A549 treated with GW870086 at 1 μM for 4 hours (cell line): ENCODE measurements at places on chromosomes 2 and 18. TPM values are rescaled to one million over a fixed set of nuclear protein-coding genes. Genes with fewer than 3 reads are reported as not detected.

ITGB6 gene
- total RNA-seq = 0.59 to 0.91 TPM (median 0.78 TPM) in 5 replicates

MYO1B gene
- 46.9 to 66.5 TPM (median 52.4 TPM) in 5 replicates for total RNA-seq

PRSS56 gene
- 0.09 to 0.16 TPM (median 0.11 TPM) in 5 replicates for total RNA-seq

SH3RF3 gene
- 0.49 to 0.66 TPM (median 0.57 TPM) in 5 replicates for total RNA-seq

SDC1 gene
- 161 to 208 TPM (median 194 TPM) in 5 replicates for total RNA-seq

GKN1 gene
- total RNA-seq = 0.56 to 0.72 TPM (median 0.57 TPM) in 4 of 5 replicates, not detected in the other

NYAP2 gene
- not detected in 5 replicates for total RNA-seq

VAMP8 gene
- 15.8 to 18.4 TPM (median 17.3 TPM) in 5 replicates for total RNA-seq

NETO1 gene
- total RNA-seq = not detected in 5 replicates

ST6GAL2 gene
- total RNA-seq = 15.0 to 22.9 TPM (median 17.5 TPM) in 5 replicates

NAT8 gene
- total RNA-seq = not detected in 5 replicates

DPYSL5 gene
- total RNA-seq = 2.9 to 5.5 TPM (median 4.7 TPM) in 5 replicates

CXCR1 gene
- not detected in 5 replicates for total RNA-seq

B4GALT6 gene
- total RNA-seq = 4.5 to 7.5 TPM (median 6.4 TPM) in 5 replicates

GAL3ST2 gene
- 0.10 to 0.34 TPM (median 0.13 TPM) in 5 replicates for total RNA-seq

SCN1A gene
- total RNA-seq = not detected in 5 replicates

SMPD4 gene
- total RNA-seq = 60.5 to 76.6 TPM (median 73.6 TPM) in 5 replicates

REG1B gene
- total RNA-seq = not detected in 5 replicates

DCDC2C gene
- 0.19 to 0.68 TPM (median 0.30 TPM) in 3 of 5 replicates, not detected in the others for total RNA-seq

CPSF3 gene
- total RNA-seq = 47.7 to 54.0 TPM (median 52.8 TPM) in 5 replicates

TM4SF20 gene
- total RNA-seq = 6.9 to 9.9 TPM (median 8.3 TPM) in 5 replicates

PLEKHH2 gene
- 1.3 to 2.3 TPM (median 2.0 TPM) in 5 replicates for total RNA-seq

ZNF396 gene
- total RNA-seq = 0.61 to 1.00 TPM (median 0.75 TPM) in 5 replicates

SAG gene
- total RNA-seq = 0.02 TPM in 1 of 5 replicates, not detected in the others

RIT2 gene
- total RNA-seq = not detected in 5 replicates

CRYGD gene
- total RNA-seq = not detected in 5 replicates

AQP12A gene
- total RNA-seq = not detected in 5 replicates

IGFBP2 gene
- 65.5 to 93.5 TPM (median 92.1 TPM) in 5 replicates for total RNA-seq

STPG4 gene
- total RNA-seq = not detected in 5 replicates

PROKR1 gene
- total RNA-seq = 0.03 TPM in 1 of 5 replicates, not detected in the others

RAPGEF4 gene
- total RNA-seq = 0.09 to 0.69 TPM (median 0.28 TPM) in 5 replicates

SGPP2 gene
- total RNA-seq = 0.32 to 0.60 TPM (median 0.45 TPM) in 5 replicates

GPC1 gene
- 159 to 236 TPM (median 226 TPM) in 5 replicates for total RNA-seq

PRKAG3 gene
- total RNA-seq = not detected in 5 replicates

TCF23 gene
- total RNA-seq = not detected in 5 replicates

ANKRD62 gene
- not detected in 5 replicates for total RNA-seq

TMEM37 gene
- 0.98 to 1.9 TPM (median 1.6 TPM) in 5 replicates for total RNA-seq

DLX1 gene
- total RNA-seq = 2.0 to 3.4 TPM (median 3.1 TPM) in 5 replicates

SLC14A1 gene
- total RNA-seq = not detected in 5 replicates

HES6 gene
- total RNA-seq = 11.0 to 14.8 TPM (median 13.8 TPM) in 5 replicates

YES1 gene
- 14.9 to 32.0 TPM (median 22.7 TPM) in 5 replicates for total RNA-seq

SFXN5 gene
- 10.9 to 15.5 TPM (median 13.1 TPM) in 5 replicates for total RNA-seq

SLC5A6 gene
- 63.5 to 74.6 TPM (median 69.6 TPM) in 5 replicates for total RNA-seq

FAHD2B gene
- 10.4 to 11.9 TPM (median 11.6 TPM) in 5 replicates for total RNA-seq

DSG3 gene
- 0.03 TPM in 2 of 5 replicates, not detected in the others for total RNA-seq

B3GNT7 gene
- total RNA-seq = 2.9 to 3.5 TPM (median 3.4 TPM) in 5 replicates

SLC11A1 gene
- 0.10 to 0.26 TPM (median 0.19 TPM) in 5 replicates for total RNA-seq

SLC16A14 gene
- 0.43 to 1.6 TPM (median 0.80 TPM) in 5 replicates for total RNA-seq

AQP12B gene
- not detected in 5 replicates for total RNA-seq

STON1 gene
- total RNA-seq = 0.31 to 0.56 TPM (median 0.38 TPM) in 5 replicates

UGT1A5 gene
- total RNA-seq = 0.09 to 0.13 TPM in 2 of 5 replicates, not detected in the others

HOXD10 gene
- 4.6 to 6.3 TPM (median 5.3 TPM) in 5 replicates for total RNA-seq

REG3A gene
- total RNA-seq = not detected in 5 replicates

DSG2 gene
- 43.0 to 68.6 TPM (median 65.3 TPM) in 5 replicates for total RNA-seq

GDF7 gene
- total RNA-seq = 0.06 to 0.10 TPM (median 0.07 TPM) in 5 replicates

EHBP1 gene
- total RNA-seq = 34.7 to 42.5 TPM (median 38.6 TPM) in 5 replicates

MOGAT1 gene
- total RNA-seq = not detected in 5 replicates

FOSL2 gene
- total RNA-seq = 53.6 to 66.2 TPM (median 60.6 TPM) in 5 replicates

KATNAL2 gene
- total RNA-seq = 1.5 to 2.9 TPM (median 1.9 TPM) in 5 replicates
